Right lobe of liver (tissue), 6 donors: ENCODE measurements at places on chromosomes 3 and 15. TPM values are rescaled to one million over a fixed set of nuclear protein-coding genes. Genes with fewer than 3 reads are reported as not detected.

Gene DMXL2
- 13.0 TPM for total RNA-seq

Gene RNF168
- total RNA-seq, result 7.5 TPM

- no peaks in the 10 kb centered on the region for H3K27me3 ChIP-seq
- DNase-seq, result peak; percentile 51
- peaks cover 14% of the 10 kb centered on the region for H3K36me3 ChIP-seq
Observed at GRCh38 chr15:96336596-96337364, 6.3 kb downstream of the NR2F2 start.

DNA sequence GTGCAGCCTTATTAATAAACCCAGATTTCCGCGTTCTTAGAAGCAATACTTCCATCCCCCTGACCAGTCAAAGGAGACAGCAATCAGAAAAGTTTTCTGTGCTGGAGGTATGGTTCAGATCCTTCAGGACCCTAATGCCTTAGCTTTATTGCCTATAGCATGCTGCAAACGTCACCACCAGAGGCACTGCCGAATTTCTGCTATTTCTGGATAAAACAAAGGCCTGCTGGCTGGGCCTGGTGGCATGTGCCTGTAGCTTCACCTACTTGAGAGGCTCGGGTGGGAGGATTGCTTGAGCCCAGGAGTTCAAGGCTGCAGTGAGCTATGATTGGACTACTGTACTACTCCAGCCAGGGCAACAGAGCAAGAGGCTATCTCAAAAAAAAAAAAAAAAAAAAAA is 407.2 kb downstream of the FOXP1 start:
- H3K27me3 ChIP-seq, result no peaks in the 10 kb centered on the region
- no peaks in the 10 kb centered on the region for H3K36me3 ChIP-seq
- H3K4me3 ChIP-seq, result no peak overlapping the region
